Dermis lymphatic vessel endothelial cell (primary cell): ENCODE measurements at places on chromosomes 6 and 20. TPM values are rescaled to one million over a fixed set of nuclear protein-coding genes. Genes with fewer than 3 reads are reported as not detected.

The MRPL2 gene
- 11.3 and 11.5 TPM in 2 replicates for total RNA-seq

The PTCRA gene
- total RNA-seq, result 0.17 TPM in 1 of 2 replicates, not detected in the other

The EPB41L1 gene
- 14.4 and 18.3 TPM in 2 replicates for total RNA-seq

The RHAG gene
- 0.09 and 0.11 TPM in 2 replicates for total RNA-seq

The BPIFB1 gene
- not detected in 2 replicates for total RNA-seq

The NMBR gene
- total RNA-seq, result not detected in 2 replicates

The FRK gene
- total RNA-seq, result 0.11 and 0.26 TPM in 2 replicates

The SIRPG gene
- total RNA-seq, result not detected in 2 replicates

The COX7A2 gene
- total RNA-seq, result 140 and 201 TPM in 2 replicates

The MANEA gene
- 10.7 and 11.5 TPM in 2 replicates for total RNA-seq

The TRIM39 gene
- total RNA-seq, result 9.6 and 10.0 TPM in 2 replicates

The ADGRF4 gene
- total RNA-seq, result not detected in 2 replicates

The CHRNA4 gene
- total RNA-seq, result 0.09 TPM in 1 of 2 replicates, not detected in the other

The TRIM15 gene
- total RNA-seq, result not detected in 2 replicates

The TRIM10 gene
- not detected in 2 replicates for total RNA-seq

The PPARD gene
- total RNA-seq, result 5.2 and 6.0 TPM in 2 replicates

The RARS2 gene
- 40.6 and 46.9 TPM in 2 replicates for total RNA-seq

The GLO1 gene
- 79.2 and 94.5 TPM in 2 replicates for total RNA-seq

The RAET1E gene
- not detected in 2 replicates for total RNA-seq

The GGT7 gene
- total RNA-seq, result 1.8 and 2.7 TPM in 2 replicates

The CDH22 gene
- under 0.01 and 0.09 TPM in 2 replicates for total RNA-seq

The CPNE5 gene
- 4.2 and 4.4 TPM in 2 replicates for total RNA-seq
